T follicular helper cell (primary cell): ENCODE measurements at places on chromosomes 2 and 18.

DNA sequence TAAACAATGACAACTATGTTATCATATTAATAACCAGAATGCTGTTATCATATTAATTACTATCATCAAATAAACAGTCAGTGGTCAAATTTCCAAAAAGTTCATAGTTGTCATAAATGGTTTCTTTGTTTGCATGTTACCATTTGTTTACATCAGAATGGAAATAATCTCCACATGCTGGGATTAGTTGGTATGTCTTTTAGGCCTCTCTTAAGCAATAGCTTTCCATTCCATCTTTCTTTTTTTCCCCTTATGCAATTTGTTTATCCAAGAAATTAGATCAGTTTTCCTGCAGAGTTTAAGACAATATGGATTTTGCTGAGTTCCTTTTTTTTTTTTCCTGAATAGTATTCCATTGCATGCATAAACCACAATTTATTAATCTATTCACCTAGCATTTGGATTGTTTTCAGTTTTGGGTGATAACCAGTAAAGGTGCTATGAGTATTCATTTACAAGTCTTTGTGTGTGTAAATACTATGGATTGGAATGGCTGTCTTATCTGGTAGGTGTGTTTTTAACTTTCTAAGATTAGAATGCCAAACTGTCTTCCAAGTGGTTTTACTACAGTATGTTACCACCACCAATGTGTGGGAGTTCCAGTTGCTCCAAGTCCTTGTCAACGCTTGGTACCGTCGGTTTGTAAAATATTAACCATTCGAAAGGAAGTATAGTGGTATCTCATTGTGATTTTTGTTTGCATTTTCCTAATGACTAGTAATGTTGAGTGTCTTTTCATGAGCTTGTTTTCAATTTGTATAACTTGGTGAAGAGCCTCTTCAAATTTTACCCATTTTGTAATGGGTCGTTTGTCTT lies 33.3 kb upstream of the TXNDC2 start:
- DNase-seq = no peak

DNA sequence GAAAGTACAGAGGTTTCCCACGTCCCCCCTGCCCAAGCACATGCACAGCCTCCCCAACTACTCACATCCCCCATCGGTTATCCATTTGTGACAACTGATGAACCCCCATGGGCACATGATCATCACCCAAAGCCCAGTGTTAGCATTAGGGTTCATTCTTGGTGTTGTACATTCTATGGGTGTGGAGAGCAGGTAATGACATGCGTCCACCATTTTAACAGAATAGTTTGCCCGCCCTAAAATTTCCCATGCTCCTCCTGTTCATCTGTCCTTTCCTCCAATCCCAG lies 74.3 kb downstream of the LONRF2 start:
- no peak for DNase-seq

- DNase-seq = no peak
These were observed 104.1 kb downstream of the DLGAP1 start for GRCh38 chr18:4351005-4351404.

GRCh38 chr2:177902395-177903163 lies 170.0 kb downstream of the PDE11A start:
- no peak for DNase-seq

DNA sequence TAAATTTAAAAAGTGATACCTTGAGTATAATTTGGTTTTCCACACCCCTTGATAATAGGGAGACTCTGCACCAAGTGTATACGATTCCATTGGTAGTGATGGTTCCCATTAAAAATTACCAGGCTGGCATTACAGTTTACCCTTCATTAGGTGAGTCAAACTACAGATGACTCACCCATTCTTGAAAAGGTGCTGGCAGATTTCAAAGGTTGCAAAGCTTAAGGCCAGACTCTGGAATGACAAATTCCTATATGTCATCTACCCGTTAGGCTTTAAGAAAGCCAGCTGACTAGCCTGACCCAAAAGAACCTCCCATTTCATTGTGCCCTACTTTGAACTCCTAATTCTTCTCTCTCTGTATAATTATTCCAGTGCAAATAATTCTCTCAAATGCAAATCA lies 124.4 kb downstream of the LRRTM4 start:
- no peak for DNase-seq

DNA sequence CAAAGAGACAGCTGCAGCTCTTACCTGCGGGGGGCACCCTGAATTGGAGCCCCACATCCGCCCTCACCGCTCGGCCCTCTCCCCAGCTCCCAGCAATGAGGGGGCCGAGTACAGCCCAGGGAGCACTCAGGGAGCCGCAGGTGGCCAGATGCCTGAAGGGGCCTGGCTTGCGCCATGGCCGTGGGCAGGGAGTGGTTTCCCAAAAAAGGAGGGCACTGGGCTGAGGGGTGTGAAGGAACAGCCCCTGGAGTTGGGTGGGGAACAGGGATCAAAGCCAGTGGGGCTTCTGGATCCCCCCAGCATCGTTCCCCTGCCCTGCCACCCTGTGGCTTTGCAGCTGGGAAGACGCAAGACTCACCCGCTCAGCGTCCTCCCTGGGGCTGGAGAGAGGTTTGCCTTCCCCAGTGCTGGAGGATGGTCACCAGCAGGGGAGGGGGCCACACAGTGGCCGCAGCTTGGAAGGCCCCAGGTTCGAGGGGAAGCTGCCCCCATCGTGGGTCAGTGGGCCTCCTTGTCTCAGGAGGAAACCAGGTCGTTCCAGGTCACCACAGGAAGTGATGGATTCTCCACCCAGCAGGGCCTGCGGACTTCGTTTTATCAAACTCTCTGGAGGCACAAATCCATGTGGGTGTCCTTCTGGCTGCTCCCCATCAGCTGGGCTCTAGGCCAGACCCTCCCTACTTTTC lies 68.2 kb upstream of the HPCAL1 start:
- no peak for DNase-seq

- no peak for DNase-seq
These were observed 151.8 kb downstream of the ZFP36L2 start for GRCh38 chr2:43074592-43075053.

DNA sequence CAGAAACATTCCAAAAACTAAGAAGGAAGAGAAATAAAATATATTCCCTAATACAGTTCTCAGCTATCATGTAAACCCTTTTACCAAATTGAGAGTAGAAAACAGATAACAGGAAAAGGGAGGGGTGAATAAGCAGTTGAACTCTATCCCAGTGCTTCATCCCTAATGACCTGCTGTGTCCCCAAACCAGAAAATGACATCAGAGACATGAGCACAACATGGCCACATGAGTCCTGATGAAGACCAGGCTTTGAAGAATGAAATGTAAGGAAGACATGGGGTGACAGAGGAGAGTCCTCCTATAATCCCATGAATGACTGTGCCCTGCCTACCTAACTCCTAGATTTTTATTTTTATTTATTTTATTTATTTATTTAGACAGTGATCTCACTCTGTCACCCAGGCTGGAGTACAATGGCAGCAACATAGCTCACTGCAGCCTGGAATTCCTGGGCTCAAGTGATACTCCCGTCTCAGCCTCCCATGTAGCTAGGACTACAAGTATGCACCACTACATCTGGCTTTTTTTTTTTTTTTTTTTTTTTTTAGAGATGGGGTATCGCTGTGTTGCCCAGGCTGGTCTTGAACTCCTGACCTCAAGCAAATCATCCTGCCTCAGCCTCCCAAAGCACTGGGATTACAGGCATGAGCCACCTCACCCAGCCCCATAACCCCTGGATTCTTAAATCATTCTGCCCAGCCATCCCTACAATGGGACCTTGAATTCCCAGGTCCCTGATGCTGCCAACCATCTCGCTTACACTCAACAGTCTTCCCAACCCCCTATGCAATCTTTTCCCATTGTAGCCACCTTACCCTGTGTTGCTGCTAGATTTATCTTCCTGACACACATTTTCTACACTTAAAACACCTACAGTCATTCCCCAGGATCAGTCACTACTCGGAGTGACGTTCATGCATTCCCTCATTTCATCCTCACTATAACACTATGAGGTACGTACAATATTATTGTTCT lies 64.5 kb downstream of the ANKRD44 start:
- DNase-seq = no peak

GRCh38 chr2:23532391-23533337 lies 147.7 kb downstream of the KLHL29 start:
- peak; percentile 21 for DNase-seq

DNA sequence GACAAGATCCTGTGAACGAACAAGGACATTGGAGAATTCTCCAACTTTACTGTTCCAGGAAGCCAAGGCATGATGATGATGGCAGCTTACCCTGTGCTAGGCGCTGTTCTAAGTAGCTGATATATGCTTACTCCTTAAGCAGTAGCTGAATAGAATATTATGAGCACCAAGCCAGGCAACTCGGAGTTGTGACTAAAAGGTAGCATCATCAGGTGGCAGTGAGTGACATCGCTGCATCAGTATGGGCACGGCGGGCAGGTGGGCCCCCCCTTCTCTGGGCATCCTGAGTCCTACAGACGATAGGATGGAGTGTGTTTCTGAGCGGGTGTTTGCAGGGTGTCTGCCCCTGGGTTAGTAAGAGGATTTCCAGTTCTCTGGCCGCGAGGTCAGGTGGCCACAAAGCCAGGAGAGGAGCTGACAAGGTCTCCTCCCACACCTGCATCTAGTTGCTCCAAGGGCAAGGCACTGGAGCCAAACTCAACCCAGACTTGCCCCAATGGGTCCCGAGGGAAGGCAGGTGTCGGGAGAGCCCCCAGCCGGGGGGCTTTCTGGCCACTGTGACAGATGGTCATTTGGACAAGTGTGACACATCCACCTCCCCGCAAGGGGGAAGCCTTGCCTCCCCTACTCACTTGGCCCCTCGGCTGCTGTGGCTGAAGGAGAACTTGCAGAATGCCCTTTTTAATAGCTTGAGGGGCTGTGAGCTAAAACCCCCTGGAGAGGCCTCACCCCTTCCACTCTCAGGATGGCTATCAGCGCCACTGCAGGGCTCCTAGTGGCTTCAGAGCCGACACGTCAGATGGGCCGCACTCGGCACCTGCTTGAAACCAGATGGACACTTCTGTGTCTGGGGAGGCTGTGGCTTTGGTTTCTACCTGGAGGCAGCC lies 55.5 kb downstream of the CRACDL start:
- no peak for DNase-seq

- no peak for DNase-seq
These were observed 1103.8 kb downstream of the TSN start for GRCh38 chr2:122859260-122859659.

- no peak for DNase-seq
These were observed 3.0 kb upstream of the OSBPL1A start for GRCh38 chr18:24400587-24400986.

- no peak for DNase-seq
These were observed 297.4 kb downstream of the SMAD2 start for GRCh38 chr18:47632970-47633635.

DNA sequence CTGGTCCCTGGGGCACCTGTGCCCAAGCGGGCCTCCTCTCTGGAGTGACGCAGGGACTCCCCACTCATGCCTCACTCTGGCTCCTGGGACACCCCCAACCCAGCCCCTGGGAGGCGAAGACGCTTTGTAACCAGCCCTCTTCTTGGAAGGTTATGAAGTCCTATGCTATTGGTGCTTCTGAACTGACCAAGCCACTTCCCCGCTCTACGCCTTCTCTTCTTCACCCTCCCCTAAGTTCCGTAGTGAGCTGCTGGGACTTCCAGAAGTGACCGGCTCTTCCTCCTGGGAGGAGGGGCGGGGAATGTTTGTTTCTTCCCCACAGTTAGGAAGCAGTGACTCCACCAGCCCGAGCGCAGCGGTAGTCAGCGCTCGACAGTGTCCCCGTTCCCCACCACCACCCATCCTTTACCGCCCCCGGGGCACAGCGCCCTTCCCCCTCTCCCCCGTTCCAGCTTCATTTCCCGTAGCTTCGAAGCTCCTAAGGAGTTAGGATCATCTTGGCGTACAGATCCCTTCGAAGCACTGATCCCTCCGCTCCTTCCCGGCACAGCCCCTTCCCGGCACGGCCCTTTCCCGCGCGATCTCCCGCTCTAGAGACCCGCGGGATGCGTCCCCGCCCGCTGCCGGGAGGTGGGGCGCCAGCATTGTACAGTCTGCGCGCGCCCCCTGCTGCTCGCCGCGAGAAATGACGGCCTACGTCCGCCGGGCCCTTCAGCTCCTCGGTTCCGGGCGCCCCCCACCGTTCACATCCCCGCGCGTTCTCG lies 25.3 kb upstream of the NOTO start:
- peak; percentile 78 for DNase-seq

DNA sequence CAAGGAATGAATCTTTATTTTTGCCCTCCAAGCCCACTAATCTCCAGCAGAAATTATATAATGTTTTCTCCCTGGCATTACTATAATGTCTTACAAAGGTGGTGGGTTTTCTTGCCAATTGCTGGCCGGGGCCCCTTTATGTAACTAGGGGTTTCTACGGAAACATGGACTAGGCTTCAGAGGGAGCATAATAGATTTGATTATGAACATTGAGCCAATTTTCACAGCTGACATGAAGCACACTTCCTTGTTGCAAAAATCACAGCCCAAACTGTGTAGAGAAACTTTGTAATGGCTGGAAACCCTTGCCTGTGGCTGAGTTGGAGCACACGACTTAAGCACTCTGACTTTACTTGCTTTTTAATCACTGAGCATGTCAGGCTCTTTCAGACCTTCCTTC lies 3.8 kb upstream of the CYRIA start:
- no peak for DNase-seq

DNA sequence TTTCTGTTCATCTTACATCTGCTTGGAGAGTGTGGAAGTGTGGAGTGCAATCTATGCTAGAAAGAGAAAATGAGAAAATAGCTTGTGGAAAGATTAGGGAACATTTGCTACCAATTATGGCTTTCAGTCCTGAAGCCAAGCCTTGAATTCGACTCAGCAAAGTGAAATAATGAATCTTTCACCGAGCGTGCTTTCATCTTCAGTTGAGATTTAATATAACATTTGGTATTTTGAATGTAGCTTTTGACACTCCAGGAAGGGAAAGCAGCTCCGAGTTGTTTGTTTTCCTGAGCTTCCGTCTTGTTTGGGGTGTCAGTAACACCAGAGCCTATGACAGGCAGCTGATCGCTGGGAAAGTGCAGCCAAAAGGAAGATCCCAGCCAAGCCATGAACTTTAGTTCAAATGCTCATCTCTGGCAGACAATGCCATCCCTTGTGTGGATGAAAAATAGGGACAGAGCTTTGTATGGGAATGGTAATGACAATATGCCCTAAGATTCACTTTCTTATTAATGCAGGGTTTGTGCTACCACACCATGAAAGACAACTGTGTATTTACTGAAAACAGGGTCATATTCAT lies 25.0 kb upstream of the PHLPP1 start:
- DNase-seq = no peak

- peak; percentile 40 for DNase-seq
These were observed 13.5 kb upstream of the ZAP70 start for GRCh38 chr2:97699765-97700444.
